Activated CD8-positive, alpha-beta memory T cell treated with anti-CD3 and anti-CD28 coated beads, Interleukin-2, amount 10 ng/mL, durations not matched to agents 7 days and 5 days (primary cell): ENCODE measurements at places on chromosomes 4 and X.

DNA sequence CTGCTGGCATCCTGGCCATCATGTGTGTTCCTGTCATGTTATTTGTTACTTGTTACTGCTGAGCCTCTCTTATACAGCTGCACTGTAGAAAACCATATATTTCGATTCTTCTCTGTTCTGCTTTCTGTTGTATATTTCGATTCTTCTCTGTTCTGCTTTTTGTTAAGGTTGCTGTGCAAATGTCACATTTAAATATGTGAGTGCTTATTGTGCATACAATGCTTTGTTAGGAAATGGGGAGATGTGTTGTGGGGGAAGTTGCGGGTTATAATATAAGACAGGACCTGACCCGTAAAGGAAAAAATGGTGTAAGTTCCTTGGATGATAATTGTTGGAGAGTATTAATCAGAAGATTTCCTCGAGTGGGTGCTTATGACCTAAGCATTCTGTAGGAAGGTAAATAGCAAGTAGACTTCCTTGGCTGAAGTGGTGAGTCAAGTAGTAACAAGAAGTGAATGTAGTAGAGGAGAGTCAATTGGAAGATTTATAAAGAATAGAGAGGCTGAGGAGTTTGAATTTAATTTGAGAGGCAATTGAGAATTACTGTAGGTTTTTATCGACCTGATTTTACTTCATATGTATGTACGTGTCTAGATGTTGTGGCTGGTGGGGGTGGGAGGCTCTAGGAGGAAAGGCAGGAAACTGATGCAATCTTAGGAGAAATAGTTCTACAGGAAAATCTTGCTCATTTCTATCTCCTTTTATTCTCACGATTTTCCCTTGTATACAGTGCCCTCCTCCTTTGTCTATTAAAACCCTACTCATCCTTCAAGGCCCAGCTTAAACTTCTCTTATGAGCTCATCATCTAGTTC is 8.5 kb downstream of the OGT start:
- DNase-seq = no peak

- no peak for DNase-seq
Measured at GRCh38 chrX:22338740-22339139, 66.0 kb downstream of the CBLL2 start.

GRCh38 chrX:14697451-14697850 is 168.1 kb downstream of the GLRA2 start:
- peak; percentile 37 for DNase-seq

- no peak for DNase-seq
Measured at GRCh38 chr4:40980318-40980883, 230.6 kb downstream of the NSUN7 start.

DNA sequence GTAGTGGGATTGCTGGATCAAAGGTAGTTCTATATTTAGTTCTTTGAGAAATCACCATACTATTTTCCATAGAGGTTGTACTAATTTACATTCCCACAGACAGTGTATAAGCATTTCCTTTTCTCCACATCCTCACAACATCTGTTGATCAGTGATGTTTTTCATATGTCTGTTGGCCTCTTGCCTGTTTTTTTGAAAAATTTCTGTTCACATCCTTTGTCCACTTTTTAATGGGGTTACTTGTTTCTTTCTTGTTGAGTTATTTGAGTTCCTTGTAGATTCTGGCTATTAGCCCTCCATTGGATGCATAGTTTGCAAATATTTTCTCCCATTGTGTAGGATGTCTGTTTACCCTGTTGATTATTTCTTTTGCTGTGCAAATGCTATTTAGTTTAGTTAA is 72.6 kb downstream of the STOX2 start:
- DNase-seq = no peak
